ENCODE measurements at places on chromosomes 6 and 20.

DNA sequence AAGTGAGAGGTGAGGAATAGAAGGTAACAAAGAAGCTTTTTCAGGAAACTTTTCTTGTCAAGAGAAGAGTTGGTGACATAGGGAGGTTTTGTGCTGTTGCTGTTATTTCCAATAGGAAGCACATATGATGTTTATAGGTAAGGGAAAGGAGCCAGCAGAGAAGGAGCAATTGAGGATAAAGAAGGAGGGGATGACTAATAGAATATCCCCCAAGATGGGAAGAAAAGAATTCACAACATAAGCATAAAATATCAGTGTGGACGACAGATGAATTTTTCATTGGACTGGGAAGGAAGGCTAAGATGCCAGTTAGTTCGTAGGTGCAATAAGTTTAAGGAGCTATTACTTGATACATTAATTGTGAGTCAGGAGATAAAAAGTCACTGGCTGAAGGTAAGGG is 8.5 kb upstream of the BEND6 start:
- DNase-seq: no peak

DNA sequence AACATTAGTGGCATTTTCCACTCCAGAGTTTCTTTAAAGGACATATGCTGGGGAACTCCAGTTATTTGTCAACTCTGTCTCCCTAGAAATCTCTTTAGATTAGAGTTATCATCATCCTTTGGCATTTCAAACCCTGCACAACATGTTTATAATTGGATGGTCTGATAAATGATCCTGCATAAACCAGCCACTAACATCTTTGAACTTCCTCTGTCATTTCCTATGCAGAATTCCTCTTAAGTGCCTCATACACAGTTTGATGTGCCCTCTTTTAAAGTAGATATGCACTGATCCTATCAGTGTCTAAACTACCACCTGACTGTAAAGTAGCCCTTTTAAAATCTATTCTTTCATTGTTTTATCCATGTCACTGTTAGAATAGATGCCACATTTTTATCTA is 306.3 kb upstream of the IRAK1BP1 start:
- no peak for DNase-seq

DNA sequence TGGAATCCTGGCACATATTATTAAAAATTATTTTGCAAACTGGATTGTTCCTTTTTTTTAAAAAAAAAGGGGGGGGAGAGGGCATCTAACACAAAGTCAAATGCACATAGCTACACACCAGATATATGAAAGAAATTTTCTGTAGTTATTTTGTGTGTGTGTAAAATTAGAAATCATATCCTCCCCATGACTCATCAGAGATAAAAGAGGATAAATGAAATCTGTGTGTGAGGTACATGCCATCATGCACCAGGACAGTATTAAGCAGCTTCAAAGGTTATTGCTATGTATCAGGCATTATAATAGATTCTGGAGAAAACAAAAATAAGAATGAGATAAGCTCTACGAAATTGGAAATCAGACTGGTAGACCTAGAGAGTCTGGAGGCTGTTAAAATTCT is 5.2 kb downstream of the BTBD9 start:
- DNase-seq: no peak

GRCh38 chr6:149268768-149269167 is 48.7 kb upstream of the TAB2 start:
- no peak for DNase-seq

GRCh38 chr6:56143796-56144195 is 103.6 kb downstream of the COL21A1 start:
- DNase-seq: no peak

- no peak for DNase-seq
These were observed 38.7 kb downstream of the SYNE1 start for GRCh38 chr6:152598421-152598820.

DNA sequence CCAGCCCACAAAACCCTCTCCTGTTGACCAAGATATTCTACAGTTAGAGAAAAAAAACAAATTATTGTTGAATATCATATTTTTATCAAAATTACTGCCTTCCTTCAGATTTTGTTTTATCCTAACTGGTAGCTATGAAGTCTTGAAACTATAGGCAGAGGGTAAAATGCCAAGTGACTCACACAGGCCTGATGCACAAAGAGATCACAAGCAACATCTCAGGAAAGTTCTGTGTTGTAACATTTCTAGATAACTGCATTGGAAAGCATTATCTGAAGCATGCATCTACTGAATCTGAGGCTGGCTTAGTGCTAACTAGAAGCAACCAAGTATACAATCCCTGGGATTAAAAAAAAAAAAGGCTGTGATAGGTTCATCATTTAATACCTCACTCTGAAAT is 134.2 kb downstream of the PKHD1 start:
- DNase-seq: no peak

GRCh38 chr6:28589957-28590349 is 64.3 kb downstream of the GPX5 start:
- DNase-seq: no peak

GRCh38 chr6:46011188-46012085 is 4.2 kb downstream of the CLIC5 start:
- no peak for DNase-seq

All from ACHN (cell line).